ENCODE measurements at places on chromosomes 11 and 22. TPM values are rescaled to one million over a fixed set of nuclear protein-coding genes. Genes with fewer than 3 reads are reported as not detected.

Gene SYT12
- 1.4 TPM for polyA plus RNA-seq

Gene NCF4
- polyA plus RNA-seq: 6.5 TPM

Gene MFRP
- polyA plus RNA-seq: not detected

Gene DNAJB7
- not detected for polyA plus RNA-seq

Gene TRMU
- polyA plus RNA-seq: 66.4 TPM

Gene DRAP1
- 88.8 TPM for polyA plus RNA-seq

Gene SCUBE2
- polyA plus RNA-seq: 2.4 TPM

All from aorta (tissue), 5 donors.